ENCODE measurements at places on chromosomes 13 and 19.

GRCh38 chr13:113839536-113840204, 24.2 kb downstream of the GAS6 start:
- DNase-seq = no peak

GRCh38 chr19:7288977-7289376, 5.2 kb downstream of the INSR start:
- no peak for DNase-seq

GRCh38 chr13:103403814-103404213, 337.6 kb upstream of the SLC10A2 start:
- DNase-seq = no peak

- peak; percentile 69 for DNase-seq
Observed at GRCh38 chr19:22945560-22945959, 57.4 kb downstream of the ZNF728 start.

GRCh38 chr19:9610484-9611113, 10.4 kb downstream of the ZNF561 start:
- no peak for DNase-seq

GRCh38 chr19:12564016-12564664, 12.9 kb upstream of the ZNF564 start:
- DNase-seq = peak; percentile 87

GRCh38 chr19:44430956-44431355, 17.3 kb downstream of the ZNF229 start:
- no peak for DNase-seq

- peak; percentile 84 for DNase-seq
Observed at GRCh38 chr19:13195678-13196077, 45.5 kb downstream of the IER2 start.

DNA sequence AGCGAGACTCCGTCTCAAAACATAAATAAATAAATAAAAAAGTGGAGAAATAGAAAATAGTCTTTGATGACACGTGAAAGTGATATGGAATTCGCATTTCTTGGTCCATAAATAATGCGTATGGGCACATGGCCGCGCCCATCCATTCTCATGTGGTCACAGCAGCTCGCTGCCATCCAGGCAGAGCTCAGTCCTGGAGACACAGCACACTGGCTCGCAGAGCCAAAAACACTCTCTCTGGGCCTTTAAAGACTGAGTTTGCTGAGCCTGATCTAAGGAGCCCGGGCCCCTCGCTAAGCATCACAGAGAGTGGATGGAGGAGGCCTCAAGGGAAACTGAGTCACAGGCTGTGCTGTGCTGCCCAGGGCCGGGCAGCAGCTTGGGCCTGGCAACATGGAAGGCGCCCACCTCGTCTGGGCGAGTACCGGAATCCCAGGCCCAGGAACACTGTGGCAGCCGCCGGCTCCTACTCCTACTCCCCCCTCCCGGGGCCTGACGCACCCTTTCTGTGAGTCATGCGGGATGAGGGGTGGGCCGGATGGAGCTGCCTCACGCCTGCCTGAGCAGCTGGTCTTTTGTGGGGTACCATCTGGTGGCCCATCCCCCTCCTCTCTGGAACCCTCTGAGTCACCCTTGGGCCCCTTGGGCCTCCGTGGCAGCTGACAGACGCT, 28.9 kb upstream of the CACTIN start:
- no peak for DNase-seq

DNA sequence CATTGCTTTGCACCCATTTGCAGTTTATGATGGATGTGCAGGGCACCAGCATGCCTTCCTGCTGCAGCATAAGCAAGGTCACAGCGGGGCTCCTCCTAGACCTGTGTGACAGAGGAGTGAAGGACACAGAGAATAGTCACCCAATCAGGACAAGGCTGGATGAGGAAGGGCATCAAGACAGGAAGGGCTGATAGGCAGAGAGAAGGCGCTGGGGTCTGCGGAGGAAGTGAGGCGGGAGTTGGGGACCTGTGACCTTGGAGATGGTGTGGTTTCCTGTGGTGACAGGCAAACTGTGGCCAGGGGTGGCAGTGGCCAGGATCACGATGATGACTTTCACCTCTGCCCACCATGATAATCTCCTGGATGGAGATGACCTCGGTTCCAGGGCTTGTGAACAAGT, 16.4 kb upstream of the KCTD15 start:
- no peak for DNase-seq

- no peak for DNase-seq
Observed at GRCh38 chr19:55209693-55210472, 582 bp upstream of the PTPRH start.

- DNase-seq = peak; percentile 85
Observed at GRCh38 chr19:18932216-18932841, 8.7 kb downstream of the HOMER3 start.

DNA sequence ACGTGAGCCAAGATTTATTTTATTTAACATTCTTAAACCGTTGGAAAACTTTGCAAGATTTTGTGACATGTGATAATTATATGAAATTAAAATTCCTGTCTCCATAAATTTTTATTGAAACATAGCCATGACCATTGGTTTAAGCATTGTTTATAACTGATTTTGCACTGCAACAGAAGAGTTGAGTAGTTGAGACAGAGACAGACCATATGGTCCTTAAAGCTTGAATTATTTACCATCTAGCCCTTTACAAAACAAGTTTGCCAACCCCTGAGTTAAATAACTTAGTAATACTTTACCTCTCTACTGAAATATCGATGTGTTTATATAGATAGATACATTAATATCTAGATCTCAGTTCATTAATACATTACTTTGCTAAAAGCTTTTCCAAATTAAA, 814.1 kb upstream of the GPC6 start:
- no peak for DNase-seq

GRCh38 chr13:75132701-75133695, 349.0 kb downstream of the TBC1D4 start:
- DNase-seq = no peak

DNA sequence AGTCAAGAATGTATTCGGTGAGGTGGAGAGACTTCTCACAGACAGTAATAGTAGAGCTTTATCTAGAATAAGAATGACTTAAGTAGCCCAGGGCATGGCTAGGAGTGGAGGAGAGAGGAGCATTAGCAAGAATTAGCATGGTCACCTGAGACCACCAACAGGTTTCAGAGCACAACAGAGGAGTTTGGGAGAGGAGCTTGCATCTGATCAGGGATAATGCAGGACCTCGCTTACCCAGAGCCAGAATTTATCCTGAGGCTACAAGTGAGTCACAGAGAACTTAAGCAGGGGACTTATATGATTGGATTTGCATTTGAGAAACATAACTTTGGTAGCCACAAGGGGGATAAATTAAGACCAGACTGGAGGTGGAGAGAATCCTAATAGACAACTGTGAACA, 102.1 kb upstream of the FNDC3A start:
- no peak for DNase-seq

DNA sequence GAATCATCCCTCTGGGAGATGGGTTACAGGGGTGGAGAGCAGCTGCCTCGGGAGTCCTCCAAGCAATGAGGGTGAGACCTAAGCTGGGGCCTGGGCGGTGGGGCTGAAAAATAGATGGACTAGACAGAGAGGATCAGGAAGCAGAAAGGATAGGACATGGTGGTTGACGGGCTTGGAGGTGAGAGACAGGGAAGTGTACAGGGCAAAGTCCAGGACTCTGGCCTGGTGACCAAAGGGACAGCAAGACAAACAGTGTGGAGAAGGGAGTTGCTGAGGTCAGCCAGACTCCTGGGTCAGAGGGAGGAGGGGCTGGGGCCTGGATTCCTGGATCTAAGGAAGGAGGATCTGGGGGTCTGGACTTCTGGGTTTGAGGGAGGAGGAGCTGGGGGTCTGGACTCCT, 5.5 kb downstream of the PHLDB3 start:
- no peak for DNase-seq

- peak; percentile 52 for DNase-seq
Observed at GRCh38 chr13:30618186-30618929, 638 bp downstream of the USPL1 start.

DNA sequence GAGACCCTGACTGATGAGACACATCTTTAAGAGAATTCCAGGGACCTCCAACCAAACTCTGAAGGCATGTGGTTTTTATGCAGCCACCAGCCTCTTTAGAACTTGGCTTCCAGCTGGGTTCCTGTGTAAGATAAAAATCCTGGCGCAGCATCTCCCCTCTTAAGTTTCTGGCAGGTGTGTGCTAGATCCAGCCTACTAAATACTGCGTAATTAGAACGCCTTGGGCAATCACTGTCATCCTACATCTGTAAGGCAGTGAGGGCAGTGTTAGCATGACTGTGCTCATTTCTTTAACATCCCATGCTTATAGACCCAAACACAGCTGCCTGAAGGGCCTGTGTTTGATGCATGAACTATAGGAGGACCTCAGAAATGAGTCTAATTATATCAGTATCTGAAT, 173.5 kb upstream of the OBI1 start:
- DNase-seq = no peak

- DNase-seq = no peak
Observed at GRCh38 chr19:51692468-51692867, 662 bp upstream of the SPACA6 start.

DNA sequence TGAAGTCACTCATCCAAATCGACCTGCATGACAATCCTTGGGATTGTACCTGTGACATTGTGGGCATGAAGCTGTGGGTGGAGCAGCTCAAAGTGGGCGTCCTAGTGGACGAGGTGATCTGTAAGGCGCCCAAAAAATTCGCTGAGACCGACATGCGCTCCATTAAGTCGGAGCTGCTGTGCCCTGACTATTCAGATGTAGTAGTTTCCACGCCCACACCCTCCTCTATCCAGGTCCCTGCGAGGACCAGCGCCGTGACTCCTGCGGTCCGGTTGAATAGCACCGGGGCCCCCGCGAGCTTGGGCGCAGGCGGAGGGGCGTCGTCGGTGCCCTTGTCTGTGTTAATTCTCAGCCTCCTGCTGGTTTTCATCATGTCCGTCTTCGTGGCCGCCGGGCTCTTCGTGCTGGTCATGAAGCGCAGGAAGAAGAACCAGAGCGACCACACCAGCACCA, 5.9 kb downstream of the SLITRK5 start:
- no peak for DNase-seq

DNA sequence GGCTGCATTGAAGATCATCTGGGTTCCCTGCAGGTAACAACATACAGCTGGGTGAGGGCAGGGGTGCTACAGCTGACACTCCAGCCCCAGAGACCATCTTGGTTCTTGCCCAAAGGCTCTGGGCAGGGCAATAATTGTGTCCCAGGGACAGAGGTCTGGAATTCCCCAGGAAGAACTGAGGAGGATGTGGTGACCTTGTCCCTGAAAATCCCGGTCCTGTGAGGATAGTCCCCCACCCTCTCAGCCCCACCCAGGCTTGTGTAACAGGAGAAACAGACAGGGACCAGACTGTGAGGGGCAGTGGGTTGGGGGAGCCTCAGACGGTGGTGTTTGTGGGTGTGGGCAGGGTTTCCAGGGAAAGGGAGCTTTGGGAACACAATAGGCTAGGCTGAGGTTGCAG, 63.5 kb downstream of the COLGALT1 start:
- DNase-seq = no peak

DNA sequence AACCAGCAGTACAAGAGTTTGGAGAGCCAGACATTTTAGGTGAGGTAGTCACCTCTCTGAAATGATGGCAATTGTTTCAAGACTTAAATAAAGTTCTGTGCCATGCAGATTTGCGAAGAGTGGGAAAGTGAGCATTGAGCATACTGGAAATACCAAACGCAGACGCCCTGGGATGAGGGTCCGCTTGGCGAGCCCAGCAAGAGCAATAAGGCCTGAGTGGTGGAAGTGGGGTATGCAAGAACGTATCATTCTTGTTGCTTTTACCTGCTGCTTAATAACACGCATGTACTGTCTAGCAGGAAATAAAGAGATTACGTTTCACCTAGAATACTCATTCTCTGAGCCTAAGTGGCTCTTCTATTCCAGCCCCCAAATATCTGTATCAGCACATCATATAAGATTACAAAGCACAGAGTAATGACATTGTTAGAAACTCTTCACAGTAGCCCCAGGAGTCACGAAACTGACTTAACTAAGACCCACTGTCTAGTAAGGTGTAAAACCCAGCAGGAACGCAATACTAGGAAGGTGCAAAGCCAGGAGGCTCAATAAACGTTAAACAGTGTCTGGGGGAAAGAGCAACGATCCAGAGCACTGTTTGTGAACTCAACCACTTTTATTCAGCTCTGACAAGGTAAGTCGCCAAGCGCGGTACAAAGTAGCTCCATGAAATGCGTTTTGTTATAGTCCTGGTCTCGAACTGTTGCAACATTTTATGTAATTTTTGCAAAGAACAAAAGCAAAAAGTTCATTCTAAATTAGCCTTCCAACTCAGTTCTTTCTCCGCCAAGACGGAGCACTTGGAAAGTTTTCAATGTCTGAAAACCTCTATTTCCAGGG, 1.2 kb downstream of the RCBTB2 start:
- DNase-seq = peak; percentile 38

DNA sequence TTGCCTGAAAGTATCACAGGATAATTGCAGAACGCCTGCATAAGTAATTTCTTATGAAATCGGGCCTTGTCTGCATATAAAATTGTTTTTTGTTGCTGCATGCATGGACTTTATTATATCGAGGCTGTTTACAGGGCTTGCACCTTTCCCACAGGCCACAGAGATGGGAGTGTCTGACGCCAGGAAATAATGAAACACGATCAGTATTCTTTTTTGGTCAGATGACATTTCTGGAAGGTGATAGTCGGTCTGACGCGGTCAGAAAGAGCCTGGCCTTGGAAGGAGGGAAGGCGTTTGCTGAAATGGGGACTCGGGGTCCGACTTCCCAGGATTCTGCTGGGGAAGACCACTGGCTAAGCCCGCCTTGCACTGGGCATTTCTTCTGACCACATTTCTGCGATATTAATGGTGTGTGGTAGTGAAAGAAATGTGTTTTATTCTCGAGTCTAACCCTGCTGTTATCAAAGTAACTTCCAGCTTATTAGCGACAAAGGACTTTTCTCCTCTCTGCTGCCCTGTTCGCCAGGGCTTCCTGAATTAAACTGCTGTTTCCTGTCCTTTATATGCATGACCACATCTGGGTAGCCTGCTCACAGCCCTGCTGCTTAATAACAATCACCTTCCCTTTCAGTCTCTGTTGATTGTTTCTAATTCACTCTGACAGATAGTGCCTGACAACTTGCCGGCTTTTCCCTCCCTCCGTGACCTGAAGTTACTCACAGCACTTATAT, 11.6 kb upstream of the ZNF536 start:
- no peak for DNase-seq

GRCh38 chr13:98977568-98978265, at the start of gene DOCK9:
Gene DOCK9 (minus strand): TSS chr13:98978064. CDS start chr13:98977909, 155 bp downstream.
- no peak for DNase-seq

DNA sequence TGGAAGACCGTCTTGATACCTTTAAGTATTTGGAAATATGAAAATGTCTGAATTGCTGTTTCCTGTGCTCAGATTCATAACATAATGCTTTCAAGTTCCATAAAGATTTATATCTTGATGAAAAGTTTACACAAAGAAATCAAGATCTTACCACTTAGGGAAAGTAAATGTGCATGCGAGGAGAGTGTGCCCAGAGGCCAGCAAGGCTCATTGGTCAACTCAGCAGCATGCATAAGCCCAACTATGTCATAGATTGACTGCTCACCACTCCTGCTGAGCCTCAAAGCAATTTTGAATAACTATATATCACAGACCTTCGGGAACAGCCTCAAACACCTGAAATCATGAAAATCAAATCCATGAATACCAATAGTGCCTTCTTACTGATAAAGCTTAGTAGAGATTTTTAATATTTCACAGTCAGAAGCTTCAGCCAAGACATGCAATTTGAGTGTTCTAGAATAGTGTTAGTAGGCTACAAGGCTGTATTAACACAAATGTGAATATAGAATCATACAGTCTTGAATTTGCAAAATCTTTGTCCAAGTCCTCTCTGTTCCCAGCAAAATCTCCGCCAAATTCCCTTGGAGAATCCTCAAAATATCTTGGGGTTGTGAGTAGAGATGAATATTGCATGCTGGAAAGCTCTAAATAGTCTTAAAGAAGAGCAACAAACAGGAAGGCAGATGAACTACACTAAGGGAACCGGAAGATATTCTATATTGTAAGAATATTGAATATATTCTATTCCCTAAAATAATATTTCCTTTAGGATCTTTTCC, 124.1 kb downstream of the DCLK1 start:
- no peak for DNase-seq
